Activated naive CD4-positive, alpha-beta T cell (primary cell): ENCODE measurements at places on chromosomes 2 and 18.

GRCh38 chr2:106109675-106110424 lies 84.3 kb downstream of the UXS1 start:
- DNase-seq = no peak

DNA sequence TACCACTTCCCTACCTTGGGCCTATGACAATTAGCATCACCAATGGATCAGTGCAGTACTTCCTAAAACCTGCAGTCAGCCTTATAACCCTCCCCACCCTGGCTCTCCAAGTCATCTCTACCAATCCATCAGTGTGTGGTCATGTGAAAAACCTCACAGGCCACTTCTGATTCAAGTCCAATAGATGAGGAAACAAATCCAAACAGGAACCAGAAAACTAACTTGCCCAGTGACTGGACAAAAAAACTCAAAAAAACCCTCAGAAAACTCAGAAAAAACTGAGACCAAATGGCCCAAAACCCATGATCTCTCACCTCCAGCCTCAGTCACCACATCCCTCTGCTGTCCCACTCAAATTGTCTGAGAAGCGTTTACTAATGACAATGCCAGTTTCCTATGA lies 43.3 kb downstream of the TGFA start:
- DNase-seq = no peak

- DNase-seq = no peak
Observed at GRCh38 chr2:181574321-181574720, 82.6 kb downstream of the CERKL start.

DNA sequence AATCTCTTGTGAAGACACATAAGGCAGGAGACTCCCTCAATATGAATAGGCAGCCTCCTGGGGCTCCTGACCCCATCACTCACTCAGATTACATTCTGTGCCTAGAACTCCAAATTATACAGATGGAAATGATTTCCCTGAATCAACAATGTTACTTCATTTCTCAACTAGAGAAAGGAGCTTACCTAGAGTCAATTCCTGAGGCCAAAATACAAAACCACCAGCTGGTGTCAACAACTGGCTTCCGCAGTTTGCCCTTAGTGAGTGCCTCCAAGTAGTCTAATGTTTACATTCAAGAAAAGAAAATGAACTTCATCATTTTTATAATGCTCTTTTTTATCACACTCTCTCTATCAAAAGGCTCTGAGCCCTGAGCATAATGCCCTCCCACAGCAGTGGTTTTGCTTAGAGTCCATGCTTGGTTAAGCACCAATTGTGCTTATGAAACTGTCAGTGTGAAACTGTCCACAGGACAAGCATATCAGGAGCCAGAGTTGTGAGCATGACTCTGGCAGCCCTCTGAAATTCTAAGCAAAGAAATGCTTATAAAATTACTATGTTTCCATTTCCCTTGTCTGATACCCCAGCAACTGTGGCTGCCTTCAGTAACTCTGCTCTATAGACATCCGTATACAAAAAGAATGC lies 305.7 kb upstream of the PKDCC start:
- DNase-seq = no peak

- no peak for DNase-seq
Observed at GRCh38 chr2:102848366-102848839, 86.6 kb downstream of the TMEM182 start.

DNA sequence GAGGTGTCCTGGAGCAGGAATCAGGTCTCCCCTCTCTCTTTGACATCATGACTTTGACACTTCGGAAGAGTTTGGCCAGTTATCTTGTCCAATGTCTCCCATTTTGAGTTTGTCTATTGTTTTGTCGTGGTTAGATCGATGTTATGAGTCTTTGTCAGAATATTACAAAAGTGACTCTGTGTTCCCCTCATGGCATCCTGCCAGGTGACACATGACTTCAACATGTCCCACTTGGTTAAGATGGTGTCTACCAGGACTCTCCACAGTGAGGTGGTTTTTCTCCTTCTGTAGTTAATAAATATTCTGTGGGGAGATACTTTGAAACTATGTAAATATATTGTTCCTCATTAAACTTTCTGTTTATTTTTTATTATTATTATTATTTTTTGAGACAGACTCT lies 76.6 kb upstream of the BZW1 start:
- no peak for DNase-seq

DNA sequence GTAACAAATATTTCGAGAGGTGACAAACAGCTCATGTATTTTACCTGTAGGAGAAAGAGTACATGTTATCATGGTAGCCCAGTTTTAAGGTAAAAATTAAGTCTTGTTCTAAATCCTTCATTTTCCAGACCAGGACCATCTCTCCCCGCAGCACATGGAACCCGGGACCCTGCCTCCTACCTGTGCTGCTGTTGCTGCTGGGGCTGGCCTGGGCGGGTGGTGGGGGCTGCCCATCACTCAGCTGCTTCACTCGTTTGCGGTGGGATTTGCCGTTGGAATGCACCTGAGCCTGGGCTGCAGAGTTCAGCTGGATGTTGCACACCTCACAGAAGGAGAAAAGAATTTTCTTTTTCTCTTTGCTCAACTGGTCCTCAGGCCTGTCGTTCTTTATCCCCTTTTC lies 92.1 kb downstream of the ZNF385B start:
- DNase-seq = no peak

GRCh38 chr2:96623116-96623515 lies 15.0 kb downstream of the KANSL3 start:
- no peak for DNase-seq

- DNase-seq = no peak
Observed at GRCh38 chr2:160490733-160491685, 2.6 kb downstream of the RBMS1 start.

- no peak for DNase-seq
Observed at GRCh38 chr2:160566717-160567116, 73.1 kb upstream of the RBMS1 start.

DNA sequence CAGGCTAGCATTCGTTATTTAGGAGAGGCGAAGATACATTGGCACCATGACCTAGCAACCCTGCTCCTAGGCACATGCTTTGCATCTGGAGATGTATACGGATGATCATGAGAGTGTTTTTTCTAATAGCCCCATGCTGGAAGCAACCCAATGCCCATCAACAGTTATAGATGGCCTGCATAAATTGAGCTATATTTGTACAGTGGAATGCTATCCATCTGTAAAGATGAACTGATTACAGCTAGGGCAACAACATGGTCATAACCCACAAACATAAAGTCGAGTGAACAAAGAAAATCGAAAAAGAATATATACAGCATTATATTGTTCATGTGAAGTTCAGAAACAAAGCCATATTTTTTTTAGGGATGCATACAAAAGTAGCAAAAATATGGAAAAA lies 20.6 kb upstream of the CHRNA1 start:
- no peak for DNase-seq

GRCh38 chr2:55158111-55158814 lies 73.8 kb downstream of the CLHC1 start:
- no peak for DNase-seq

DNA sequence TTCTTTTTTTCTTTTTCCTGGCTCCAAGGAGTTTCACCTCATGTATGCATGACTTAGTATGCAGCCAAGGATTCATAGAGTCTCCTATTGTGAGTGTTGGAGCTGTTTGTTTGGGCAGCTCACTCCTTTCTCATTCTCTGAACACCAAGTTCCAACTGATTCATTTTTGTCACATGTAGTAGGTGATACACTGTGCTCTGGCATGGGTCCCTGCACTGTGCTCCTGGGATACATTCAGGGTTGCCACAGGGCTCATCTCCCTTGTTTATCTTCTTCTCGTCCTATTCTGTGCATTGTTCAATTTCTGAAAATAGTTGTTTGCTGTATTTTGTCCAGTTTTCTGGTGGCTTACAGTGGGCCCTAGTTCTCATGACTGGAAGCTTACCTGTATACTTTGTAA lies 96.8 kb downstream of the ZNF407 start:
- DNase-seq = no peak

GRCh38 chr2:28382755-28383154 lies 9.9 kb upstream of the FOSL2 start:
- no peak for DNase-seq

GRCh38 chr2:177828557-177828956 lies 244.0 kb downstream of the PDE11A start:
- DNase-seq = no peak

DNA sequence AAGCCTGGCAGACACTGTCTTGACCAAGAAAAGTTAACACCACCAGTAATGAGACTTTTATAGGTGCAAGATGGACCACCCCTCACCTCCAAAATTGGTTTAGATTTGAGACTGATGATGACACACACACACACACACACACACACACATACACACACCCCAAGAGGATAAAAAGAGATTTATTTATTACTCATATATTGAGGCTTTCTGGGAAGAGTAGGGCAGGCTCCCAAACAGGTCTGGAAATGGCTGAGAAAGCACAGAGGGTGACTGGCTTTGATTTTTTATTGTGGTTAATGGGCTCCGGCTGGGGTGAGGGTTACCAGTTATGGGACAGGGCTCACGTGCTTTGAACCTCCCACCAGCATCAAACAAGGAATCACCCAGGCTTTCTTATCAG lies 54.2 kb upstream of the ADAM23 start:
- no peak for DNase-seq

- no peak for DNase-seq
Observed at GRCh38 chr18:77407733-77408132, 158.1 kb downstream of the GALR1 start.

DNA sequence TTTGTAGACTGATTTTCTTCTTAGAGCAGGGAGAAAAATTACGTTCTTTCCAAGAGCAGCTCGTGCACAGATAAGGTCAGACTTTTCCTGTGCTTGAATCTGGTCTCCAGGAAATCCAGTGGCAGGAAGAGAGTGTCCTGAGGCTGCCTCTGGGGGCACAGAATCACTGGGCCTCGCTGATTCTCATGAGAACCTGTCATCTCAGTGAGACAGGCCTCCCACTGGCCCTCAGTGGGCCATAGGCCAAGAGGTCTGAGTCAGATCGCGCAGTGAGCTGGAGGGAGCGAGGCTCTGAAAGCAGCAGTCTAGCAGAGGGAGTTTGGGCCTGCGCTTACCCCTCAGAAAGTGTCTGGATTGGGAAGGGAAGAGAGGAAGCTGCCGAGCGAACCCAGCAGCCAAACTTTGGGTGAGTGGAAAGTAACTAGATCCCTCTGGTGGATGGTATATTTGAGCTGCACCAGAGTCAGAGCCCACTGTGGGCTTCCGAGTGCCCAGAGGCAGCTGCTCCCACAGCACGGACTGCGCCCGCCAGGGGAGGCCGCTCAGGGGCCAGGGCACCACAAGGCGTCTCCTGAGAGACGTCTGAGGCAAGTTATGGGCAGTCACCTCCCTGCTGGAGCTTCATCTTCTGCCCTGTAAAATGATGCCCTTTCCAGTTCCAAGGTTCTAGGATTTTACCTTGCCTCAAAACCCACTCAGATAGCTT lies 8.2 kb downstream of the GDF7 start:
- no peak for DNase-seq

GRCh38 chr2:217466805-217467204 lies 536.0 kb downstream of the TNS1 start:
- no peak for DNase-seq

GRCh38 chr18:2970772-2971659 lies 41.9 kb downstream of the LPIN2 start:
- DNase-seq = no peak

DNA sequence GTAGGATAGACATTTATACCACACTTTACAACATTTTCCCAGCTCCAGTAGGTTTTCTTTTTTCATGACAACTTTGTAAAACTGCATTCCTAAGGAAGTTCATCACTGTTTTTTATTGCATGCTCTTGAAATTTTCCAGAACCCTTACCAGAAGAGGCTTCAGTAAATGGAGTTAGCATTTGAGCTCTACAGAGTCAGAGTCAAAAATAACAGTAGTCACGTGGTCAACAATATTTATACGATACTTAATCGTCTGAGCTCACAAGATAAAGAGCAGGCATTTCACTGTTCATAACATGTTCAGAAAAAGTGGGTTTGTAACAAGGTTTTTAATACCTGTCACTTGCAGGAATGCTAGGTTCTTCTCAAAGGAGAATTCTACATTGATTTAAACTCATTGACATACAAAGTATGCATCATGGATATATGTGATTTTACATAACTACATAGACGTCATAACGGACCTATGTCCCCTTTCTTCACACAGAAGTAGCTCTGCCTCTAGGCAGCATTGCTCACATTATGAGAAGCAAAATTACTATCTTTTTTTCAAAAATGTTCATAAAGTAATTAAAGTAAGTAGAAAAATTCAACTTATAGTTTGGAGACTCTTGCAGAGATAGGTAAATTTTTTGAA lies 187.0 kb upstream of the COL3A1 start:
- DNase-seq = no peak

GRCh38 chr2:85355521-85355920 lies 952 bp downstream of the ELMOD3 start:
- DNase-seq = no peak

GRCh38 chr2:9146646-9147045 lies 60.0 kb upstream of the ASAP2 start:
- DNase-seq = no peak

GRCh38 chr2:172623249-172623965 lies 67.5 kb downstream of the PDK1 start:
- DNase-seq = no peak
